ENCODE measurements at places on chromosomes 13 and 19.

GRCh38 chr13:27117158-27117557 is 54.5 kb downstream of the USP12 start:
- no peak for DNase-seq

- peak; percentile 71 for DNase-seq
Measured at GRCh38 chr19:53195265-53195903, 2.2 kb upstream of the ZNF665 start.

GRCh38 chr13:113853518-113854237 is 10.2 kb downstream of the GAS6 start:
- DNase-seq, result no peak

GRCh38 chr13:29489650-29490560 is 105.6 kb downstream of the SLC7A1 start:
- no peak for DNase-seq

GRCh38 chr13:76950101-76950500 is 1.8 kb downstream of the ACOD1 start:
- no peak for DNase-seq

DNA sequence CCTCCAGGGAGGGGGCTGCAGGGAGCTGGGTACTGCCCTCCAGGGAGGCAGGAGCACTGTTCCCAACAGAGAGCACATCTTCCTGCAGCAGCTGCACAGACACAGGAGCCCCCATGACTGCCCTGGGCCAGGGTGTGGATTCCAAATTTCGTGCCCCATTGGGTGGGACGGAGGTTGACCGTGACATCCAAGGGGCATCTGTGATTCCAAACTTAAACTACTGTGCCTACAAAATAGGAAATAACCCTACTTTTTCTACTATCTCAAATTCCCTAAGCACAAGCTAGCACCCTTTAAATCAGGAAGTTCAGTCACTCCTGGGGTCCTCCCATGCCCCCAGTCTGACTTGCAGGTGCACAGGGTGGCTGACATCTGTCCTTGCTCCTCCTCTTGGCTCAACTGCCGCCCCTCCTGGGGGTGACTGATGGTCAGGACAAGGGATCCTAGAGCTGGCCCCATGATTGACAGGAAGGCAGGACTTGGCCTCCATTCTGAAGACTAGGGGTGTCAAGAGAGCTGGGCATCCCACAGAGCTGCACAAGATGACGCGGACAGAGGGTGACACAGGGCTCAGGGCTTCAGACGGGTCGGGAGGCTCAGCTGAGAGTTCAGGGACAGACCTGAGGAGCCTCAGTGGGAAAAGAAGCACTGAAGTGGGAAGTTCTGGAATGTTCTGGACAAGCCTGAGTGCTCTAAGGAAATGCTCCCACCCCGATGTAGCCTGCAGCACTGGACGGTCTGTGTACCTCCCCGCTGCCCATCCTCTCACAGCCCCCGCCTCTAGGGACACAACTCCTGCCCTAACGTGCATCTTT is 7.8 kb upstream of the CEACAM5 start:
- no peak for DNase-seq

DNA sequence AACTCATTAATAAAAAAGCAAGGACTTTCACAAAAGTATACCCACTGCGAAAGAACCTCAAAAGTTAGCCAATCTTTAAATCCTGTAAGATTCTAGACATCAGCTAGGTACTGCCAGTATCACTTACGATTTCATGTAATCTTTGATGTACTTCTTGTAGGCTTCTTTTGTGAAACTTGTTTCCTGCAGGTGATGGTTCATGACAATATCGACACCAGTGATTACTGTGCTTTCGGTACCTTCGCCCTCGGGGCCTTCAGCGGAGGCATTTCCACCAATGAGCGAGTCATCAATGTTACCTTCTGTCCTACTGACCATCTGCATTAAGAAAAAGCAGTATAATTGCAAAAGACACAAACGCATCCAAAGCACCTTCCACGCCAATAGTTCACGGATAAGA is 1.1 kb downstream of the TPT1 start:
- no peak for DNase-seq

DNA sequence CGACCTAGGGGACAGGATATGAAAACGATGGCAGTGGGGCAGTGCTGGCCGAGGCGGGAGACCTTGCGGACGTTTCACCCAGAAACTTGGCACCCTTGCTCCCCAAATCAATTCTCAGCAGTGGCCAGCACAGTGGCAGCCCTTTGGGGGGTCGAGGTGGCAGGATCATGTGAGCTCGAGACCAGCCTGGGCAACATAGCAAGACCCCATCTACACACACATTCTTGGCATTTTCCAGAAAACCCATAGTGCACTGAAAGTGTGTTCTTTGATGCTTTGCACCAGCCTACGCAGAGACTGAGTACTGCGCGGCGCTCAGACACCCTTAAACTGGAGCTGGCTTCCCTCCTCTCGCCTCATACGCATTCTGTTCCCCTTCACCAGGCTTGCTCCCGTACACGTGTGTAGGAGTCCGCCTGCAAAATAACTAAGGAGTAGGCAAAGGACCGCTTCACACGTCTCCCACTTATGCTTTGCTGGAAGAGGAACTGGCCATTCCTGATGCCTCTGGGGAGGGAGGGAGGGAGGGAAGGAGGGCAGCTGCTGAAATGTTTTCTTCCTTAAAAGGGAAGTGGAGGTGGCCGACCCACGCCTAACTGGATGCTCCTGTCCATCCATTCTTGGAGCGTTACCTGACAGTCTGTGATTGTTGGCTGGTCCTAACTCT is 23.5 kb upstream of the MIER2 start:
- no peak for DNase-seq

DNA sequence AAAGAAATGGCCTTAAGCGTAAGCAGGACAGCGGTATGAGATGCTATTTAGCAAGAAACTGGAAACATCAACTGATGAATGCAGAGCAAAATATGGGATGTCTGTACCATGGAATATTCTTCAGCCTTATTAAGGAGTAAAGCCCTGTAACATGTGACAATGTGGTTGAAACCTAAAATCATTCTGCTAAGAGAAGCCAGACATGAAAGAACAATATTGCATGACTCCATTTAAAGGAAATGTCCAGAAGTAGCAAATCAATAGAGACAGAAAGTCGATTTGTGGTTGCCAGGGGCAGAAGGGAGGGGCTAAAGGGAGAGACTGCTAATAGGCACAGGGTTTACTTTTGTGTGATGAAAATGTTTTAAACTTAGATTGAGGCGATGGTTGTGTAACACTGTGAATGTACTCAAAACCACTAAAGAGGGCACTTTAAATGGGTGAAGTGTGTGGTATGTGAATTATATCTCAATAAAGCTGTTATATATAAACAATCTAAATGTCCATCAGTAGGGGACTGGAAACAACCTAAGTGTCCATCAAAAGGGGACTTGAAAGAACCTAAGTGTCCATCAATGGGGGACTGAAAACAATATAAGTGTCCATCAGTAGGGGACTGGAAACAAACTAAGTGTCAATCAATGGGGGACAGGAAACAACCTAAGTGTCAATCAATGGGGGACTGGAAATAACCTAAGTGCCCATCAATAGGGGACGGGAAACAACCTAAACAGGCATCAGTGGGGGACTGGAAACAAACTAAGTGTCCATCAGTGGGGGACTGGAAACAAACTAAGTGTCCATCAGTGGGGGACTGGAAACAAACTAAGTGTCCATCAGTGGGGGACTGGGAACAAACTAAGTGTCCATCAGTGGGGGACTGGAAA is 45.4 kb downstream of the CCL25 start:
- no peak for DNase-seq

GRCh38 chr19:13398780-13399726 is 107.2 kb downstream of the CACNA1A start:
- no peak for DNase-seq

- DNase-seq, result no peak
Measured at GRCh38 chr13:99371956-99372355, 64.8 kb upstream of the GPR183 start.

GRCh38 chr13:91302111-91302510 is 45.4 kb upstream of the MIR17HG start:
- no peak for DNase-seq

- no peak for DNase-seq
Measured at GRCh38 chr19:34104557-34104956, 67.7 kb upstream of the LSM14A start.

- DNase-seq, result no peak
Measured at GRCh38 chr13:114130131-114130836, 2.1 kb downstream of the RASA3 start.

- DNase-seq, result no peak
Measured at GRCh38 chr19:35879068-35879467, 10.7 kb downstream of the APLP1 start.

DNA sequence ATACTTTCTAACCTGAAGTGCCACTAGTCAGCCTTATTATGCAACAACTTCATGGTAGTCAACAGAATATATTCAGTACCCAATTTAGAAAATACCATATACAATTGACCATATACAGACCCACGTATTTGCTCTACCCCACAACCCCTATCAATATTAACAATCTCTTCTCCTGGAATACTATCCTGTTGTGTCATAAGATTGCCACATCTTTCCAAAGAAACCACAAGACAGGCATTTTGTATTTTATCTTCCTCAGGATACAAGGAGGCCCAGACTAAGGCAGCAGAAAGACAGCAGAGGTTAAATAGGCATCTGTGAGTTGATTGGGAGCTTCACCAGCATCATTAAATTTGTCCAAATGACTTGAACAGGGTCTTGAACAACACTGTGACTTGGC is 4.5 kb downstream of the SPART start:
- DNase-seq, result no peak

GRCh38 chr13:91632086-91632485 is 233.7 kb downstream of the GPC5 start:
- no peak for DNase-seq

DNA sequence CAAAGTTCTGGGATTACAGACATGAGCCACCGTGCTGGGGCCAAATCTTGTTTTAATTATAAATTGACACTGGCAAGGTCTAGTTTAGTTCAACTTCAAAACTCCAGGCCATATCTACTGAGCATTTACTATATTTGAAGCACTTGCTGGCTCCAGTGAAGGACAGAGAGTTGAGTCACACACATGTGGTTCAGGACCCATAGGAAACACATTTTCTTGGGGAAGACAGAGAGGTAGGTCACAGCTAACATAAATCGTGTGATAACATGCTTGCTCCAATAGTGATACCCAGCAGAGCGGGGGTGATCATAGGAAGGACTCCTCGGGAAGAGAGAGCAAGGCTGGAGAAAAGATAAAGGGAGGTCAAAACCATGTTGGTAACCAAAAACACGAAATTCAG is 170.6 kb upstream of the TSC22D1 start:
- DNase-seq, result no peak

- DNase-seq, result no peak
Measured at GRCh38 chr13:38264363-38265131, 85.1 kb upstream of the UFM1 start.

DNA sequence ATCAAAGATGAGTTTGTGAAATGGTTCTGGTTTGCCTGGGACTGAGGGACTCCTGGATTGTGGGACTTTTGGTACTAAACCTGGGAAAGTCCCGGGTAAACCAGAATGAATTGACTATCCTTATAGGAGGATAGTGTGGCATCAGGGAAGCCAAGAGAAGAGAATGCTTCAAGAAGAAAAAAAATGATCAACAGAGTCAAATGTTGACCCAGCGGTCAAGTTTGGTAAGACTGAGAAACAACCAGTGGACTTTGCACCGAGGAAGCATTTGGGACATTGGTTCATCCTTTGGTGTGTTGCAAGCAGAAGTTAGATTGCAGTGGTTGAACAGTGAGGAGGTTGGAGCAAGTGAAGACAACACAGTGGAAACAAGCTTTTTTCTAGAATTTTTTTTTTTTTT is 33.5 kb downstream of the CLEC17A start:
- DNase-seq, result no peak

DNA sequence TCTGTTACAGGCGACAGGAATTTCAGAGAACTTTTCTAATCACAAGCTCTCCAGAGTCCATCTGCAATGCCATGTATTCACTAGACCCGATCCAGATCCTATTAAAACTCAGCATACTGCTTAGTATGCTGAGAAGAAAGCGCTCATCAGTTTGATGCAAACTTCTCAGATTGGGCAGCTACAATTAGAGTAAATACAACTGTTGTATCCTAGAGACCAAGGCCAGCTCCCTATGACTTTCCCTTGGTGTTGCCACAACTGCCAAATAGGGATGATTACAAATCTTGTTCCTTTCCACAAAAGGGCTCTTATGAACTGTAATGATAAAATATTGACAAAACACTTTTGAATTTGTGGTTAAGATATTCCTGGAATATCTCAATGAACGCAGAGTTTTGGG is 191.2 kb downstream of the SPRY2 start:
- no peak for DNase-seq

GRCh38 chr19:38076337-38076736 is 147.7 kb downstream of the DPF1 start:
- no peak for DNase-seq

DNA sequence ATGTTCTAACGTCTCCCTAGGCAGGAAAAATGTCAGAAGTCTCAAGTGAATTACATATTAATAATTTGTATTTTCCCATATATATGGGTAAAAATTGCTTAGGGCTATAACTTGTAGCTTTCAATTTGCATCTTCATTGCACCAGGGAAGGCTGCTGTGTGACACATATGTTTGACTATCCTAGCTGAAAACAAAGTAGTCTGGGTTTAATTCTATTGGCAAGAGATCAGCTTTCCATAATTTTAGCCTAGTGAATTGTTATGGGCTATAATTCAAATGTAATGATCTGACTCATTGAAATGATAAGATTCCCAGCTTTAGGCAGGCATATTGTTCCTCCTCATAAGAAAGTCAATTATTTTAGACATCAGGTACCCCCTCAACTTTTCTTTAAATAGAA is 553.1 kb downstream of the DCT start:
- no peak for DNase-seq

DNA sequence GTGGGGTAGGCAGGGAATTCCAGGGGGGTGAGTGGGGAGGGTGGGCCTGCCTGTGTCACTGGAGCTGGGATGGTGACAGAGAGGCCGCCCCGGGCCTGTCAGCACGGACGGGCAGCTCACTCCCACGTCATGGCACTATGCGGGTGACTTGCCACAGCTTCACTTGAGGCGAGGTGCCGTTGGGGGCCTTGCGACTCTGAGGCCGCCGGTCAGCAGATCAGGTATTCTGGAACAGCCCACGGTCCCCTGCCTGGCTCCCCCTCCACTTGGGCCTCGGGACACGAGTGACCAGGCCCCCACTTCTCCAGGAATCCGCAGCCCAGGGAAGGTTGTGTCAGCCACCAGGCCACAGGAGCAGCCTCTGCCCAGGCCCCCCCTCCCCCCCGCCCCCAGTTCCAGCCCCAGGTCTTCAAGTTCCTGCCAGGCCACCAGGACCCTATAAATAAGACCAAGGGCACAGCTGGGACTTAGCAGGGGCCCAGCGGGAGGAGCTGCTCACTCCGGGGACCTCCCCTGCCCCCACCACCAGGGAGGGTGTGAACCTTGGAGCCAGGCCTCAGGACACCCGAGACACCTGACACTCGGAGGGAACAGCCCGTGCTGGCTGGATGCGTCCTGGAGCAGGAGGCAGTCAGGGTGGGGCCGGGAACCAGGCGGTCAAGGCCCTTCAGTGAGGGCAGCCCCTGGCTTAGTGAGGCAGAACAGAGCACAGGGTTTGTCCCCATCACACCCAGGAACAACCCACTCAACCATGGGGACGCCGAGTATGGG is 2.7 kb upstream of the MIDN start:
- DNase-seq, result no peak
